GM04503 (cell line): ENCODE measurements at places on chromosomes 3 and 15.

DNA sequence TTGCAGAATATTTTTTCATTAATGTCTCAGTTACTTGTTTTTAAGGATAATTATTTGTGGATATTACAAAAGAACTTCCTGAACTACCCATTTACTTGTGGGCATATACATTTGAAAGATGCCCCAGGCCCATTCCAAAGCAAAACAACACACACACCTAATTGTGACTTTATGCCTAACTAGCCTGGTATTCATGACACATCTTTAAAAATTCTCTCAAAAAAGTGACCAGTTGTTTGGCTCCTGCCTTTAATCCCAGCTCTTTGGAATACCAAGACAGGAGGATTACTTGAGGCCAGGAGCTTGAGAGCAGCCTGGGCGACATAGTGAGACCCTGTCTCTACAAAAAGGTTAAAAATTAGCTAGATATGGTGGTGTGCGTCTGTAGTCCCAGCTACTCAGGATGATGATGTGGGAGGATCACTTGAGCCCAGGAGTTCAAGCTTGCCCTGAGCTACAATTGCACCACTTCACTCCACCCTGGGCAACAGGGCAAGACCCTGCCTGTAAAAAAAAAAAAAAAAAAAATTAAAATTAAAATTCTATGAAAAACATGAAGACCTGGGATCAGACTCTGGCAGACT lies 51.7 kb upstream of the SLC4A7 start:
- DNase-seq, result no peak

- no peak for DNase-seq
Observed at GRCh38 chr3:107752202-107752990, 229.6 kb downstream of the BBX start.

- no peak for DNase-seq
Observed at GRCh38 chr3:187871204-187871591, 125.9 kb upstream of the BCL6 start.

GRCh38 chr3:38163117-38163840 lies 2.1 kb upstream of the OXSR1 start:
- no peak for DNase-seq

- no peak for DNase-seq
Observed at GRCh38 chr3:35426366-35426958, 212.9 kb upstream of the ARPP21 start.

- DNase-seq, result no peak
Observed at GRCh38 chr3:143783851-143784370, 64.4 kb downstream of the SLC9A9 start.

DNA sequence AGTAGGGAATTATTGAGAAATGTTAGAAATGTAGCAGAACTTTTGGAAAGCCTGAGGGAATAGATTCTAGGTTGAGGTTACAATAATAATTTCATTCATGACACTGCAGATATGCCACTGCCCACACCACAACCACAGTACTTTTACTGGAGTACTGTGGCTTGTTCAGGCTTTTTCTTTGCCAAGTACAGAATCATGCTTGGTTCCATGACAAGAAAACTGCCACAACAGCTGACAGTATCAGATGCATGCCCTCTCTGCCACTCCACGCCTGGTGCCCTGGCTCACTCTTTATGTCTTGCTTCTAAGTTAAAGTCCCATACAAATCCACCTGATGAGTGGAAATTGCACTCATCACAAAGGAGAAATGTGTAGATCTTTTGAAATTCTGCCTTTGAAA lies 398.6 kb downstream of the ZIC1 start:
- DNase-seq, result no peak

GRCh38 chr15:63826528-63826927 lies 7.2 kb downstream of the HERC1 start:
- no peak for DNase-seq

DNA sequence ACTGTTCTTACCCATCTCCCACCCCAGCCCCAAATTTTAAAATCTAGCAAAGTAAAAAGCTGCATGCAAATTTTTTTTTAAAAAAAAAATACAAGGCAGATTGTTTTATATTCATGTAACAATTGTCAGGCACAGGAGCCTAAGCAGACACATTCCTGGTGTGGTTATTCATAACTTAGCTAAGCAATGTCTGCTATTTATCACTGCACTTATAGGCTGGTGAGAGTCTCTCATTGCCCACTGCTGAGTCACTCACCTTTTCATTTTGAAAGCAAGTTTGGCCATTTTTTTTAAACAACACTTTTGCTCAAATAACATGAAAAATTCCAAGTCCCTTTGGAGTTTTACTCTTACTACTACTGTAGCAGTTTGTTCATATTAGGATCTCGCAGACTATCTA lies 413.9 kb downstream of the RBMS3 start:
- DNase-seq, result peak; percentile 91

GRCh38 chr15:85030301-85030929 lies 48.8 kb downstream of the PDE8A start:
- no peak for DNase-seq

GRCh38 chr3:12935023-12935860 lies 93.9 kb upstream of the RPL32 start:
- no peak for DNase-seq

DNA sequence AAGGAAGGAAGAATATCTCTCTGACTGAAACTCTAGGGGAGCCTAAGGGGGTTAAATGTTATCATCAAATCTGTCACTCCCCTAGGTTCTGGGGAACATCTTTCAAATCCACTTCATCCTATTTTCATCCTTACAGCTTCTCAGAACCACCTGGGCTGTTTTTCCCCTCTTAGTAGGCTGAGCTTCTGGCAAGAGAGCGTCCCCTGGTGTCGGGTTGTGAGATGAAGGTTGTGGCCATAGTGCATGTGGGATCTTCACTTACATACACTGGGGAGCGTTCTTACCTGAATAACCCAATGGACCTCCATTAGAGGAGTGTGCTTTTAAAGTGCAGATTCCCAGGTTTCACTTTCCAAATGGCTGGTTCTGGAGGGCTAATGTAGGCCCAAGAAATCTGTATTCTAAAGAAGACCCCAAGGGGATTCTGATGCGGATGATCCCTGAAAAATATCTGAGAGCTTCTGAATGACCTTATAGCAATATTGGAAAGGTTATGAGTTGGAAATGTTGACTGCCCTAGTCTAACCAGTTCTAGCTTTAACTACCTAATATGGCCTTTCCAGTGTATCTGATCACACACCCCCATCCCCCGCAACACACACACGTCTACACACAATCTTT lies 663.7 kb downstream of the AGBL1 start:
- no peak for DNase-seq

DNA sequence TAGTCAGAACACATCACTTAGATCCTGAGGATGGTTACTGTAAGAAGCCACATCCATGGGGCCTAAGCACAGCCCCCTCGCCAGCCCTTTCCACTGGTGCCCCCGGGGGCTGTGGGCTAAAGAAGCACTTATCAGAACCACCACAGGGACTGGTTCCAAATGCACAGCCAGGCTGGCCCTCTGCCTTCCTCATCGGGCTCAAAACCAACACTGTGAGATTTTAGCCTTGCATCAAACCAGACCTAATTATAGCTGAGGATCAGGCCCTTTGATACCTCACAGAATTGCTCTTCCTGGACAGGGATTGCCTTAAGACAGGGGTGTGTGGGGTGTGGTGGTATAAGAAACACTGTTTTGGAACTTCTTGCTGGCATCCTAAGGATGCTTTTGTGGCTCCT lies 23.7 kb downstream of the SRPRB start:
- DNase-seq, result no peak

DNA sequence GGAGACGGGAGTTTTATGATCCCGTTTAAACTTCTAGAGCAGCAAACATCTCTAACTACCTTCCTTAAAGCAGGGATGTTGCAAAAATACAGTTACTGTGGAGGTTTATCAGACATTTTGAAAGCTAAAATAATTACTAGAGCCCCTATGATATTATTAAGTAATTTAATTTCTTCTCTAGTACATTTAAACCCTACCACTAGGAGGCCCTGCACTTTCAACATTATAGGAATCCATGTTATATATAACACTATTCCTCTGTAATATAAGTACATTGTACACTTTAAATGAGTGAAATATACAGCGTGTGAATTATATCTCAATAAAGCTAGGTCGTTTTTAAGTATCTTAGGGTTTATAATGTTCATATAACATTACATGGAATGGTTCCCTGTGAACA lies 11.5 kb downstream of the SETMAR start:
- DNase-seq, result no peak

DNA sequence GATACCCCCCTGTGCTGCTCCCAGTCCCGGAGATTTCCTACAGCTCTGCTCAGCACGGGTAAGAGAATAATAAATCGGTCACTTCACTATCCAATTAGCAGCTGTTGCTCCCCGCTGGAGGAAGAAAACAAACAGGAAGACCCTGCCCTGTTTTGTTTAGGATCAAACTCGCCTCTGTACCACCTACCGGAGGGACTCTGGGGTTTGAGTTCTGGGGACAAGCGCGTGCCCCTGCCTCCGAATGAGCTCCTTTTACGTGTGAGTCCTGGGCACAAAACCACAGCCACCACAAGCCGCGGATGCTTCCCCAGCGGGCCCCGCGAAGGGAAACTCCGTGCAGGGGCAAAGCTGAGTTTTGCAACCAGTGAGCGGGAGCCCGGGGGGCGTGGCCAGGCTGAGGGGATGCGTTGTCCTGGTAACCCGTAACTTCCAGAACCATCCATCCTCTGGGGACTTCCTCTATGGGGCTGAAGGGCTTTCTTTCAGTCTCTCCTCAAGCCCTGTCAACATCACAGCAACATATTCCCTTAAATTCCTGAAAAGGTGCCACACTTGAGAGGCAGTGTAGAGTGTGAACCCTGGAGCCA lies 315.7 kb upstream of the PROK2 start:
- DNase-seq, result peak; percentile 39

DNA sequence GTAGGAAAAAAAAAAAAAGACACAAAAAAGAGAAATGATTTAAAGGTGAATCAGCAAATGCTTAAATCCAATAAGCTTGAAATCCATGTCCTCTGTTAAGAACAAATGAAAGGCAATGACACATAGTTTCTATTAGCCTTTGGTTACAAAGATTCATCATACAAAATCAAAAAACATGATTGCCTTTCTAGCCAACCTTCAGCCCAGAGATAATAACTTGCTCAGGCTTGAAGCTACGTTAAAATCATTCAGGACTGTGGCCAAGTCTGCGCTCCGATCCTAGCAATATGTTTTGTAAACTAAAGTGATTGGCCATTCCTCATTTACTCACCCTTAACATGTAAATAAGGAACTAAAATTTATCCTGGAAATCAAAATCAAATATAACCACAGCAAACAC lies 556.7 kb downstream of the FGF12 start:
- DNase-seq, result no peak

DNA sequence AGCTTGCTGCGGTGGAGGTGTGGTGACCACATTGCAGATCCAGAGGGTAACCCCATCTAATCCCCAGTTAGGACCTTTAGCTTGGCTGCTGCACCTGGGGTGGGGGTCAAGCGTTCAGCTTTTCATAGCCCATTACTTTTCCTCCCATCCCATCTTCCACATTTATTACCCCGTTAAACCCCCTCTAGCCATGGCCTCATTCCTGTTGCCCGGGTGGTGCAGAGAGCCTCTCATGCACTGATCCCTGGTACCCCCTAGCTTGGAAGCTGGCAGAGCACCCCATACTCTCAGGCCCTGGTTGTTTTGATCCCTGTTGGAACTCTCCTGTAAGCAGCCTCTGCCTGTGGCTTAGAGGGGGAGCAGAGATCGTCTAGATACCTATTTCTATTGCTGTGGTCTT lies 20.8 kb downstream of the CDAN1 start:
- no peak for DNase-seq

DNA sequence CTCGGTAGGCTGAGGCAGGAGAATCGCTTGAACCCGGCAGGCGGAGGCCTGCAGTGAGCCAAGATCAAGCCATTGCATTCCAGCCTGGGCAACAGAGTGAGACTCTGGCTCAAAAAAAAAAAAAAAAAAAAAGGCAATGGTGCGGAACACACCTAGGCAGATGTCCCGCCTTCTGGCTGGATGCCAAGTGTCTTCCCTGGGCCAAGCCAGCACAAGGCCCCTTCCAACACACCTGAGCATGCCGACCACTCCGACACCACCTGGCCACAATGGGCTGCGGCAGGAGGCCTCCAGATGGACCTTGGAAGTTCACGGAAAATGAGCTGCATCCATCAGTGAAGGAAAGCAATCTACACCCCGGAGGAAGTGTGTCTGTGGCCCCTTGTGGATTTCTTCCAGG lies 19.0 kb downstream of the NUP210 start:
- no peak for DNase-seq

DNA sequence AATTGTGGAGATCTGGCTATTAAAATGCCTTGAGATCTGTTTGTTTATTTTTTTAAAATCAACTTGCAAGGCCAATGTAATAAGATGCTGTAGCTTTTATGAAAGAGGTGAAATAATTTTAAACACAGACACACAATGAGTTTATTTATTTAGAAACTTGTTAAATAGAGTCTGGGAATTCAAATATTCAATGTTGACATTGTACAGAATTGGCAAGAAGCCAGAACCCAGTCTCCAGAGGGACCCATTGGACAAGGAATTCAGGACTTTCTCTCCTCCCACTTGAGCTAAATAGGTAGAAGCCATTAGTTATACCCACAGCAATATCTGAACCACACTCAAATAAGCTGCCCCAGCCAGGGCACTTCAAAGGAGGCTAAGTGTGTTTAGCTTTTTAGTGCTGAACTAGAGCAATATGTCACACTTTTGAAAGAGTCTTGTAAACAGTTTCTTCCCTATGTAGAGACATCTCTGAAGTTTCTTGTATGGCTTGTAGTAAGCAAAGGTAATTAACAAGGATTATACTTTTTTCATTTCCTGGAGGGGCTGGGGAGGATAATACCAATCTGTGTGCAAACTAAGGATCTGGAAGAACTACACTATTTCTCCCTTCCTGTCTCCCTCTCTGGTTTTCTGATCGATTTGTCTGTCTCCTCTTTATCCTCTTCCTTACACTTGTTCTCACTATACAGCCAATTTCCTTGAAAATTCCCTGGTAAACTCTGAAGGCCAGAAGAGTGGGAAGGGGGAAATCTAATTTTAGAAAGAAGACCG lies 6.0 kb downstream of the MECOM start:
- no peak for DNase-seq

DNA sequence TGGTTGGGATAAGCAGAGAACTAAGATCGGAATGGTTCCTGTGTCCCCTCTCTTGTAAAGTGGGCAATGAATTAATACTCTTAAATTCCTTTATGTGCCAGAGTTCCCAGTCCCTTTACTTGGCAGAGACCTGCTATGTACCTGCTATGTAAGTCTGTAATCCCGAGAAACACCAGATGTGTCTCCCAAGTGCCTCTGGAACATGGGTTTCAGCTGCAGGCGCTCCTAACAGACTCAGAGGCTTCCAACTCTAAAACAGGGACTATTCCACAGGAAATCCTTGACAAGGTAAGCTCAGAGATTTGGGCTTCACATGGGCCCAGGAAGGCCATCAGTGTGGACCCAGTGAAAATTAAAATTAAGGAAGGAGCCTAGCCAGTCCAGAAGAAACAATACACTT lies 117.7 kb upstream of the PLCL2 start:
- DNase-seq, result no peak

- no peak for DNase-seq
Observed at GRCh38 chr3:45865563-45865962, 20.8 kb upstream of the CCR9 start.
